ENCODE measurements at places on chromosomes 16 and 17.

- no peaks in the 10 kb centered on the region for H3K27me3 ChIP-seq
- no peak overlapping the region for H3K27ac ChIP-seq
- H3K36me3 ChIP-seq = no peaks in the 10 kb centered on the region
- DNase-seq = no peak
These were observed 68.7 kb downstream of the HIC1 start for GRCh38 chr17:2123375-2124251.

- peaks cover 6% of the 10 kb centered on the region for H3K36me3 ChIP-seq
- H3K4me1 ChIP-seq = peaks cover 8% of the 10 kb centered on the region
- peak within 1 kb of the TSS; percentile 59 for H3K4me3 ChIP-seq
- H3K27ac ChIP-seq = no peak within 1 kb of the TSS
These were observed at the start of gene DHODH for GRCh38 chr16:72008424-72009216. Gene DHODH, plus strand, starts transcription at chr16:72008744. Its CDS starts 21 bp downstream, at chr16:72008765.

DNA sequence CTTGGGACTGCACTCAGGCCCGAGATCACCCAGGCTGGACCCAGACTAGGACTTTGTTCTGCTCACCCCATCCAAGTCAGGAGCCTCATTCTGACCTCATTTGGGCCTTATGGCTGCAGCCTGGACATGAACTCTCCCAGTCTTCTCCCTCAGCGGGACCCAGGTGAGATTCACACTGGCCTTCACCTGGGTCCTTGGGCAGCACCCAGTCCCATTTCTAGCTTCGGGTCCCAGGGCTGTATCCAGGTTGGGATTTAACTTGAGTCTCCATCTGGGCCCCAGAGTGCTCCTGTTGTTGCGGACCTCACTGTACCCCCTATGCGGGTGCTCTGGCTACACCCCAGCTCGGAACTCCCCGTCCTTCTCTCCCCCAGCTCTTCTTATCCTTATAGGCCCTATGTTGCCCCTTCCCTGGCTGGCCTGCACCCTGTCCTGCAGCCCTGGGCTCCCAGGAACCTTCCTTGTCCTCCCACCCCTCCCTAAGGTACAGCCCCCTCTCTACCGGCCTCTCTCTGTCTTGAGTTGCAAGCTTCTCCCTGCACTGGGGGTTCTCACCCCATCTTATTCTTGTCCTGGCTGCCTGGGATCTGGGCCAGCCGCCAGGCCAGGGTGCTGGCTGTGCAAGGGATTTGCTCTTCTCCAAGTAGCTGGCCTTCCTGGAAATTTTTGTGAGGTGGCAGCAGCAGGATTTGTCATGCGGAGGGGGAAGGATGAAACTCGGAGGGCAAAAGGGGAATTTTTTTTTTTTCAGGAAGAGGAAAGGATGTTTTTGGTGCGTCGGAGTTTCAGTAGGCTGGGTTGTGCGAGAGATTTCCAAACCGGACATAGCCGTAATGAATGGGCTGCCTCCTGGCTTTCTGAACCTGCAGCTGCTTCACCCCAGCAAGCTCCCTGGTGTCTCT, 904 bp downstream of the MAP2K3 start:
- peaks cover 6% of the 10 kb centered on the region for H3K36me3 ChIP-seq
- no peaks in the 10 kb centered on the region for H3K27me3 ChIP-seq
- DNase-seq = no peak
- H3K4me3 ChIP-seq = peak overlapping the region; percentile 59
- H3K27ac ChIP-seq = peak overlapping the region; percentile 93
- peaks cover 29% of the 10 kb centered on the region for H3K4me1 ChIP-seq

DNA sequence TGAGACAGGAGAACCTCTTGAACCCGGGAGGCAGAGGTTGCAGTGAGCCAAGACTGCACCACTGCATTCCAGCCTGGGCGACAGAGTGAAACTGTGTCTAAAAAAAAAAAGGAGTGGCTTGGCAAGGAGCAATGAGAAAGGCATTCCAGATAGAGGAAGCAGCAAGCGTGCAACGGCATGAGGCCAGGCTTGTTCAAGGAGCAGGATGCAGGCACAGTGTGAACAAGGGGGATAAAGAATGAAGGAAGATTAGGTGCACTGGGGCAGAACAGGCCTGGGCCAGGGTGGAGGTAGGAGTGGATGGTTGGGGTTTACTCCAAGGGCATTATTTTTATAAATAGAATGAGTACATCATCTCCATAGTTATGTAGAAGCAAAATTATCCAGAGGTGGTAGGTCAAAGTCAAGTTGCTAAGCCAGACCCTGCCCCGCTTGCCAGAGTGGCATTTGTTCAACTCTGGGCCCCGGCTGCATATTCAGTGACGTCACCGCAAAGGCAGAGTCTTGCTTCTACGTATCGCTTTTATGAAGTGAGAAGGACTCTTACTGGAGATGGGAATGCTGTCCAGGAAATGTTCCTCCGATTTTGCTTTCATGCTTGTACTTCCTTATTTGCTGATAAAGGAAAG, 100.2 kb downstream of the KATNIP start:
- no peaks in the 10 kb centered on the region for H3K36me3 ChIP-seq
- DNase-seq = no peak
- no peak overlapping the region for H3K27ac ChIP-seq
- no peaks in the 10 kb centered on the region for H3K4me1 ChIP-seq
- no peak overlapping the region for H3K4me3 ChIP-seq

DNA sequence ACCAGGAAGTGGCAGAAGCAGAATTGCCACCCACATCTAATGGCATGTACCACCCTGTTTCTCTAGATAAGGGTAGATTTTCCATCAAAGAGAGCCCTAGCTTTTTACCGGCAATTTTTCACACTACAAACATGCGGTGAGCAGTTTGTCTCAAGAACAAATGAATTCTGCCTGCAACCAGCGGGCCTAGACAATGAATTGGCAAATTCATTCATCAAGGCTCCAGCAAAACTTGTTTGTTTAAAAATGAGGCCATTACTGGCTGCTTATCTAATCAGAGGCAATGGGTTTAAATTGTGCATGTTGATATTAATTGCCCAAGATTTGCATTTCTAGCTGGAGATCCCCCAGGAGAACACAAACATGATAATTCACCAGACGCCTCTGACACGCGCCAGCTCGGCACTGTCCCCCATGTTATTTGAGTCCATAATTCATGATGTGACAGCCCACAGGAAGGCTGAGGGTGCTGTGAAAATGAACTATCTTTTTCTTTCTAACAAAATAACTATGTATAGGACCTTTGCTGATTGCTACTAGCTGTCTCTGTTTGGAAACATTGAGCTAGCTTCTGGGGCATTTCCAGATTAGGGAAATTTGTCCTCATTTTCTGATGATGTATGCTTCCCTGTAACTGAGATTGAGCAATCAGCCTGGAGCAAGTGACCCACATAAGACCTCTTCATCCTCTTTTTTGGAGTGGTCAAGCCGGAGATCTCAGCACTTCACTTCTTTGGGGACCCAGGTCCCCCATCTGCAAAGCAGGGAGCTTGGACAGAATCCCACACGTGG, 80.8 kb downstream of the CNGB1 start:
- no peak overlapping the region for H3K27ac ChIP-seq
- H3K36me3 ChIP-seq = no peaks in the 10 kb centered on the region
- H3K4me1 ChIP-seq = peaks cover 35% of the 10 kb centered on the region
- DNase-seq = no peak
- H3K4me3 ChIP-seq = no peak overlapping the region
- no peaks in the 10 kb centered on the region for H3K27me3 ChIP-seq

All from RWPE2 (cell line).